Activated naive CD4-positive, alpha-beta T cell treated with anti-CD3 and anti-CD28 coated beads for 36 hours (primary cell): ENCODE measurements at places on chromosomes 6 and 20. TPM values are rescaled to one million over a fixed set of nuclear protein-coding genes. Genes with fewer than 3 reads are reported as not detected.

GRCh38 chr6:141988954-141989705 is 143.6 kb upstream of the GJE1 start:
- peaks cover 7% of the 10 kb centered on the region for H3K27me3 ChIP-seq
- H3K4me1 ChIP-seq, result no peaks in the 10 kb centered on the region
- H3K27ac ChIP-seq, result no peak overlapping the region
- H3K4me3 ChIP-seq, result no peak overlapping the region
- H3K36me3 ChIP-seq, result no peaks in the 10 kb centered on the region

- no peaks in the 10 kb centered on the region for H3K27me3 ChIP-seq
- no peak overlapping the region for H3K27ac ChIP-seq
- no peak overlapping the region for H3K4me3 ChIP-seq
- DNase-seq, result no peak
- peaks cover 1% of the 10 kb centered on the region for H3K36me3 ChIP-seq
- H3K4me1 ChIP-seq, result no peaks in the 10 kb centered on the region
Measured at GRCh38 chr6:125257351-125257750, 44.4 kb downstream of the HDDC2 start.

DNA sequence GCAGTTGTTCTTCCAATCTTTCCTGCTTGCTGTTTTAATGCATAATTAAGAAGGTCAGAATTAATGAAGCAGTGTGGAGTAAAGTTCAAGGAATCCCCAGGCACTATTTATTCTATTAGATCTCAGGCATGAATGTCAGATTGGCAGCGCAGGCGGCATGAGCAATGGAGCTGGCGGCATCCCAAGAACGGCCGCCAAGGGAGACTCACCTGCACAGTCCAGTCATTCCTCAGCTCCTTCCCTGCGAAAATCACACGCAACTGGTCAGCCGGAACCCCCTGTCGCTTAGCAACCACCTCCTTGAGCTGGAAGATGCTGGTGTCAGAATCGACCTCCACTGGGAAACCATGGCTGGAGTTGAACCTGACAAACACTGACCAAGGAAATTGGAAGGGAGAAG is 284.5 kb downstream of the PRKN start:
- peaks cover 34% of the 10 kb centered on the region for H3K36me3 ChIP-seq
- no peaks in the 10 kb centered on the region for H3K27me3 ChIP-seq

Gene KIAA0408
- 3.1 TPM for total RNA-seq

Gene CDSN
- total RNA-seq, result not detected

Gene PET117
- 16.7 TPM for total RNA-seq

Gene MED23
- total RNA-seq, result 27.4 TPM

DNA sequence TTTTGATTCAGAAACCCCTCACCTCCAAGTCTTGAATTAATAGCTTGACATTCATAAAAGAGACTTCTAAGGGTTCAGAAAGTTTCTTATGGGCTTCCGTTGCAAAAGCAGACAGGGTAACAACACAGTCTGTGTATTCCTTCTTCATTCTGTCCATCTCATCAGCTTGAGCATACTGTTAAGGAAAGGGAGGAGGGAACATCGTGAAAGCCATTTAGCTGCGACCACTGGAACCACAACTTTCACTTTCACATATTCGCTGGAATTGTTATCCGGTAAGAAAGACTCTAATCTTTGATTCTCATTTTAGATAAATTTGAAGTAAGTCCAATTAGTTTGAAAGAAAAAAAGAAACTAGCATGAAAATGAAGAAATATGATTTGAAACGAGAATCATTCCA is 174.4 kb downstream of the SYNE1 start:
- H3K27ac ChIP-seq, result no peak overlapping the region
- no peak for DNase-seq
- H3K4me3 ChIP-seq, result no peak overlapping the region
- no peaks in the 10 kb centered on the region for H3K36me3 ChIP-seq
- H3K4me1 ChIP-seq, result peaks cover 10% of the 10 kb centered on the region
- H3K27me3 ChIP-seq, result peaks cover 16% of the 10 kb centered on the region

- H3K4me1 ChIP-seq, result peaks cover 11% of the 10 kb centered on the region
- no peak overlapping the region for H3K27ac ChIP-seq
Measured at GRCh38 chr6:52543262-52543661, 33.6 kb downstream of the TRAM2 start.

GRCh38 chr6:131366223-131366622 is 206.8 kb upstream of the ARG1 start:
- DNase-seq, result no peak
- no peak overlapping the region for H3K4me3 ChIP-seq
- H3K4me1 ChIP-seq, result peaks cover 18% of the 10 kb centered on the region
- peaks cover 2% of the 10 kb centered on the region for H3K36me3 ChIP-seq

Gene FAM217A
- not detected for total RNA-seq

Gene LY6G6D
- total RNA-seq, result not detected

Gene NUS1
- 24.0 TPM for total RNA-seq

- peaks cover 17% of the 10 kb centered on the region for H3K4me1 ChIP-seq
- H3K27me3 ChIP-seq, result peaks cover 3% of the 10 kb centered on the region
- H3K36me3 ChIP-seq, result no peaks in the 10 kb centered on the region
- H3K27ac ChIP-seq, result no peak overlapping the region
- no peak overlapping the region for H3K4me3 ChIP-seq
Measured at GRCh38 chr6:157530126-157530525, 149.1 kb downstream of the ZDHHC14 start.

GRCh38 chr6:158220786-158221442 is 52.8 kb downstream of the GTF2H5 start:
- H3K4me1 ChIP-seq, result no peaks in the 10 kb centered on the region
- peak; percentile 83 for DNase-seq
- no peaks in the 10 kb centered on the region for H3K36me3 ChIP-seq
- no peak overlapping the region for H3K27ac ChIP-seq
- H3K4me3 ChIP-seq, result no peak overlapping the region

- peak; percentile 52 for DNase-seq
- H3K4me1 ChIP-seq, result peaks cover 32% of the 10 kb centered on the region
- no peaks in the 10 kb centered on the region for H3K27me3 ChIP-seq
- peak overlapping the region; percentile 81 for H3K4me3 ChIP-seq
Measured at GRCh38 chr20:4014031-4014474, 1.3 kb downstream of the RNF24 start.

DNA sequence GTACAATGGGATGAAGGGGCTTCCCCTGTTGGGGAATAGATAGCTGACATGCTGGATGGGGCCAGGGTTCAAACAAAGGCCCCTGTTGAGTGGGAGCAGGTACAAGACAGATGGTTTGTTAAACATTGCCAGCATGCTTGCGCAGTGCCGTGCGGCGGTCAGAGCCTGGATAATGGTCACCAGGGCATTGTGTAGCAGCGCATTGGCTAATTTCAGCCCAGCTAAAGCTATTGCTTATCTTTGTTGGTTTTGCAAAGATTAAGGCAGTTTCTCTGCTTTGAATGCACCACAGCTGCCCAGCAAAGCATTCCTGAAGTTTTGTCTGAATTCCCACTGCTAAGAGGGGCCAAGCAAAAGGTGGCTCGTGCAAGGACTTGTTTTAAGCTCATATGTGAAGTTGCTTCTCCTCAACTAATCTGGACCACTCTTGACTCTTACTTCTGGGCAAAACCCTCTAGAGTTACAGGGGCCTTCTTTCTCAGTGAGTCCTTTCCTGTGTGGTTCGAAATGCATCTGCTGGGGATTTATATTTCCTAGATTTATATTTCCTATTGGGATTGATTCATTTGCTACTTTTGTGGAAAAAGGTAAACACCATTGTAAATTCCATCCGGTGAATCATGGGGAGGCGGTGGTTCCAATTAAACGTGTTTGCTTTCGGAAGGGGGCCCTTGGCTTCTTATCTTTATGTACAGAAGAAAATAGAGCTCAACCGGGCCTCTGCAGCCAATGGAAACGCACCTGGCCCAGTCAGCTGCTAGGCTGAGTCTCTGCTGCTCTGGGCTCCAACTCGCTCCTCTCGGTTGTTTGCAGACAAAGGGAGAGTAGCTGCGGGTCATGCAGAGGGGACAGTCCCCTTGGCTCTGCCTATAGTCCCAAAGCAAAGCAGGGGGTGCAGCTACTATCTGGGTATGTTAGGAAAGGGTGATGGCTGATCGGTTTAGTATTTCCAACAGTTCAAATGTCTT is 72.1 kb downstream of the FOXA2 start:
- DNase-seq, result no peak
- H3K27ac ChIP-seq, result no peak overlapping the region
- no peaks in the 10 kb centered on the region for H3K36me3 ChIP-seq
- no peak overlapping the region for H3K4me3 ChIP-seq
- H3K4me1 ChIP-seq, result no peaks in the 10 kb centered on the region

DNA sequence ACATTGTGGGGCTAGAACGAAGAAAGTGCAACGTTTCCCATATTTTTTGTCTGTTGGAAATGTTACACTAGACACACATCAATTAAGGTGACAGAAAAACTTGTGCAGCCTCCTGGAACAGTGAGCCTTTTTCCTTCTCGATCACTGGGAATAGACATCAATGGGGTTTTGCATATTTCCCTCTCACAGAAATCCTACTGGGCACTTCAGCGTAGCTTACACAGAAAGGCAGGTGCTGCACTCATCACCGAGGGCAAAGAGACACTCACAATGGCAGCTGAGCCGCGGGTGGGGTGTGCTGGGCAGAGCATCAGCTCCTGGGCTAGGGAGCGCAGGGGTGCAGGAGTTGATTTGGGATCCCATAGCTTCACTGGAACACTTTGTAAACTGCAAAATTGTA is 64.5 kb downstream of the THBS2 start:
- H3K27ac ChIP-seq, result no peak overlapping the region
- DNase-seq, result no peak
- H3K4me3 ChIP-seq, result no peak overlapping the region
- H3K27me3 ChIP-seq, result peaks cover 6% of the 10 kb centered on the region
- H3K4me1 ChIP-seq, result peaks cover 3% of the 10 kb centered on the region
- no peaks in the 10 kb centered on the region for H3K36me3 ChIP-seq

GRCh38 chr6:168128006-168128630 is 49.1 kb upstream of the FRMD1 start:
- no peaks in the 10 kb centered on the region for H3K36me3 ChIP-seq
- H3K4me3 ChIP-seq, result no peak overlapping the region
- H3K4me1 ChIP-seq, result no peaks in the 10 kb centered on the region
- no peak for DNase-seq
- peaks cover 22% of the 10 kb centered on the region for H3K27me3 ChIP-seq
- H3K27ac ChIP-seq, result no peak overlapping the region

Gene COL9A3
- total RNA-seq, result not detected

DNA sequence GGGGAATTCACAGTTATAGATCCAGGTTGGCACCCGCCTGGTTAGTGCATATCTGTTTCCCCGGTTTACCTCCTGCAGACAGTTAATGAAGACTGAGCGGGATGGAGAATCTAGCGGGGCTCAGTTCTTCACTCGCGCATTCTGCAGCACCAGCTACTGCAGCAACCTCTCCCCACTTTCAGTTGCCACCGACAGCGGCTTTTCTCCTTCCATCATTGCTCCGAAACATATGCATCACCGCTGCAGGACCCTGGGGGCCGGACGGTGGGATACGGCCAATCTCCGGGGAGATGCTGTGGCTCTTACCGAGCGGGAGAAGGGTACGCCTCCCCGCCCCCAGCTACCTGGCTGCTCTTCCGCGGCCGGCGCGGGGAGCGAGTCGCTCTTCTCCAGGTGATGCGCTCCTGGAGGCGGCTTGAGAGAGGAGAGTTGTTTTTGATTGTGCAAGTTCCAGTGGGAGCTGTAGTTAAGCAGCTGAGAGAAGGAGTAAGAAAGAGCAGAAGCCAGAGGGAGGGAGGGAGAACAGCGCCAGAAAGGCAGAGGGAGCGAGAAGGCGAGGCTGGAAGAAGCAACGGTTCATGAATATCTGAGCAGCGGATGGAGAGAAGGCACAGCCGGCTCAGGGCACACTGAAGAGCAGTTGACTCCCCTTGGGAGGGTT is at the start of gene SGK1:
Gene SGK1 (minus strand): TSS at position 642 of the 661 bp plus-strand sequence. CDS start 652 bp downstream, outside the sequence.
- peak within 1 kb of the TSS; percentile 14 for H3K27ac ChIP-seq
- H3K4me3 ChIP-seq, result peak within 1 kb of the TSS; percentile 85
- peaks cover 36% of the 10 kb centered on the region for H3K4me1 ChIP-seq
- H3K36me3 ChIP-seq, result peaks cover 4% of the 10 kb centered on the region

Gene TNFRSF6B
- total RNA-seq, result not detected

DNA sequence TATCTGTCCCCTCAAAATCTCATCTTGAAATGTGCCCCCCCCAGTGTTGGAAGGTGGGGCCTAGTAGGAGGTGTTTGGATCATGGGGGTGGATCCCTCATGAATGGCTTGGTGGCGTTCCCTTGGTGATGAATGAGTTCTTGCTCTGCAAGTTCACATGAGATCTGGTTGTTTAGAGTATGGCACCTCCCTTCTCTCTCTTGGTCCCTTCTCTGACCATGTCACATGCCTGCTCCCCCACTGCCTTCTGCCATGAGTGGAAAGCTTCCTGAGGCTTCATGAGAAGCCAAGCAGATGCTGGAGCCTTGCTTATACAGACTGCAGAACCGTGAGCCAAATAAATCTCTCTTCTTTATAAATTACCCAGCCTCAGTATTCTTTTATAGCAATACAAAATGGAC is 70.9 kb downstream of the MAN1A1 start:
- no peaks in the 10 kb centered on the region for H3K27me3 ChIP-seq
- DNase-seq, result no peak
- peaks cover 5% of the 10 kb centered on the region for H3K36me3 ChIP-seq
- peaks cover 4% of the 10 kb centered on the region for H3K4me1 ChIP-seq

DNA sequence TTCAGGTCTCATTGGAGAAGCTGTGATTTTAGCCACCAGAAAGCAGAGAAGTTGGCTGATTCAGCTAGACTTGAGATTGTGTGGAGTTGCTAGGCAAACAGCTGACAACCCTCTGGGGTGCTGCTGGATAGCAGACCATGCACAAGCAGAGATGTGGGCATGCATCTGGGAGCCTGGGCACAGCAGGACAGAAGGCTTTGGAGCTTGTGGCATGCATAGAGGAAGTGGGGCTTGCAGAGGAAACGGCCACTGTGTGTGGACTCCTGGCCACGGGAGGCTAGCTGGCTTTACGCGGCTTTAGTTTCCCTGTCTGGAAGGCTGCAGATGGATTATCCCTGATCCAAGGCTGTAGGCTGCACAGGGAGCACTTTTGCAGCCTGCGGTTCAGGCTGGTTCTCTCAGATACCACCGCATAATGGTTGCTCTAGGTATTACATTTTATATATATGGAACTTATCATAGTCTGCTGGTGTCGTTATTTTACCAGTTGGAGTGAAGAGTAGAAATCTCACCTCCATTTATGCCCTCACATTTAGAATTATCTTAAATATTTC is 10.4 kb downstream of the ZNF831 start:
- H3K4me3 ChIP-seq, result no peak overlapping the region
- no peaks in the 10 kb centered on the region for H3K27me3 ChIP-seq
- no peak for DNase-seq
- H3K27ac ChIP-seq, result no peak overlapping the region
- H3K36me3 ChIP-seq, result peaks cover 9% of the 10 kb centered on the region

GRCh38 chr6:163701762-163702161 is 287.2 kb downstream of the QKI start:
- peaks cover 5% of the 10 kb centered on the region for H3K27me3 ChIP-seq
- no peak overlapping the region for H3K27ac ChIP-seq
- no peak overlapping the region for H3K4me3 ChIP-seq
- DNase-seq, result no peak

Gene TEAD3
- total RNA-seq, result 1.4 TPM

- H3K4me3 ChIP-seq, result no peak overlapping the region
- no peaks in the 10 kb centered on the region for H3K4me1 ChIP-seq
- no peaks in the 10 kb centered on the region for H3K27me3 ChIP-seq
- DNase-seq, result peak; percentile 8
- H3K36me3 ChIP-seq, result no peaks in the 10 kb centered on the region
Measured at GRCh38 chr20:61901392-61902220, 164.1 kb downstream of the TAF4 start.

GRCh38 chr6:49835140-49835539 is 31.2 kb downstream of the CRISP1 start:
- no peak overlapping the region for H3K4me3 ChIP-seq
- no peaks in the 10 kb centered on the region for H3K36me3 ChIP-seq
- H3K27ac ChIP-seq, result no peak overlapping the region
- no peak for DNase-seq
